Cardiac muscle cell (in vitro differentiated cells and primary cell): ENCODE measurements at places on chromosomes 2 and 18. TPM values are rescaled to one million over a fixed set of nuclear protein-coding genes. Genes with fewer than 3 reads are reported as not detected.

The LAPTM4A gene
- total RNA-seq, result 114 and 119 TPM in 2 replicates

DNA sequence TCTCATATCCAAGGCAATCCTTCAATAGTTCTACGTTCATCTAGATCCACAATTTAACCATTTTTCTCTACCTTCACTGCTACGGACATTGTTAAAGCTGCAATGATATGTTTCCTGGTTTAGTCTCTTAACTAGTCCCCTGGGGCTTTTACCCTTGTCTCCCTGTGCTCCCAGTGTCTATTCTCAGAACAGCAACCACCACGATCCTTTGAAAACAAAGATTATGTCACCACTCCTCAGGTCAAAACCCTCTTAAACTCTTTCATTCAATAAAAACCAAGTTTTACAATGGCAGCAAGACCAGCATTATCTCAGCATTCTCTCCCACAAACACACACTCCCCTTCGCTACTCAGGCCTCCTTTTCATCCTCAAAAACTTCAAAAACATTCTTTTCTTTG, 298.2 kb upstream of the CHST9 start:
- DNase-seq, result no peak
- H3K36me3 ChIP-seq, result no peaks in the 10 kb centered on the region
- H3K27me3 ChIP-seq, result no peaks in the 10 kb centered on the region

The CDH7 gene
- 0.32 and 0.74 TPM in 2 replicates for total RNA-seq

The SCG2 gene
- 0.07 TPM in 1 of 2 replicates, not detected in the other for total RNA-seq

The CD302 gene
- total RNA-seq, result 0.07 and 0.42 TPM in 2 replicates

DNA sequence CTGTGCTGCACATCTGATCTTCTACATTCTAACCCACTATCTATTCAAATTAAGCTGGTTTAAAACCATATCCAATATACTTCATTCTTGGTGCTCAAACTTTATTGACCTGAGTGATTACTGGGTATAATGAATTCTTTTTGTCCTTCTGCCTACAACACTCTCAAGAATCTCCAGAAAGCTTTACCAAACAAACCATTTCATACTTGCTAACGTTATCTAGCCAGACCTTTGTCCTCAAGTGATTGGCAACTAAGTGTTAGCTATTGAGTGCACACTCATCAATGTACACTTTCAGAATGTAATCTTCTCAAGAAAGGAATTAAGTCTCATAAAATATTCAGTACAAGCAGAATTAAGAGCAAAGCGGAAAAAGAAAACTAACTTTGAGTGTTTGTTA, 1.4 kb downstream of the SUCLG1 start:
- H3K27me3 ChIP-seq, result no peaks in the 10 kb centered on the region
- peaks cover 7% of the 10 kb centered on the region for H3K4me1 ChIP-seq
- H3K27ac ChIP-seq, result no peak overlapping the region
- no peak for DNase-seq

DNA sequence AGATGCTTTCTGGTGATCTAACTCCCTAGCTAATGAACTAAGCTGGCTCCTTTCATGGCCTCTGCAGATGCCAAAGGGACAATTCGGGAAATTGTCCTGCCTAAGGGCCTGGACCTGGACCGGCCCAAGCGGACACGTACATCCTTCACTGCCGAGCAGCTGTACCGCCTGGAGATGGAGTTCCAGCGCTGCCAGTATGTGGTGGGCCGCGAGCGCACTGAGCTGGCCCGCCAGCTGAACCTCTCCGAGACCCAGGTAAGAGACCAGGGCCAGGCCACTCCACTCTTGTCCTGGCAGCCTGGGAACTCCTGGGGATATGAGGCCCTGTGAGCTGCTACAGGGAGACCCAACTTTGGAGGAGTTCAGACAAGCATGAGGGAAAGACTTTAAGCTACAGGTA, 14.7 kb upstream of the ATP6V1B1 start:
- no peak overlapping the region for H3K27ac ChIP-seq
- H3K36me3 ChIP-seq, result no peaks in the 10 kb centered on the region
- H3K4me1 ChIP-seq, result no peaks in the 10 kb centered on the region
- H3K27me3 ChIP-seq, result peaks cover 23% of the 10 kb centered on the region
- DNase-seq, result no peak
- no peak overlapping the region for H3K4me3 ChIP-seq

The AGXT gene
- 0.06 and 0.67 TPM in 2 replicates for total RNA-seq

The C2orf72 gene
- total RNA-seq, result 4.2 and 5.4 TPM in 2 replicates

DNA sequence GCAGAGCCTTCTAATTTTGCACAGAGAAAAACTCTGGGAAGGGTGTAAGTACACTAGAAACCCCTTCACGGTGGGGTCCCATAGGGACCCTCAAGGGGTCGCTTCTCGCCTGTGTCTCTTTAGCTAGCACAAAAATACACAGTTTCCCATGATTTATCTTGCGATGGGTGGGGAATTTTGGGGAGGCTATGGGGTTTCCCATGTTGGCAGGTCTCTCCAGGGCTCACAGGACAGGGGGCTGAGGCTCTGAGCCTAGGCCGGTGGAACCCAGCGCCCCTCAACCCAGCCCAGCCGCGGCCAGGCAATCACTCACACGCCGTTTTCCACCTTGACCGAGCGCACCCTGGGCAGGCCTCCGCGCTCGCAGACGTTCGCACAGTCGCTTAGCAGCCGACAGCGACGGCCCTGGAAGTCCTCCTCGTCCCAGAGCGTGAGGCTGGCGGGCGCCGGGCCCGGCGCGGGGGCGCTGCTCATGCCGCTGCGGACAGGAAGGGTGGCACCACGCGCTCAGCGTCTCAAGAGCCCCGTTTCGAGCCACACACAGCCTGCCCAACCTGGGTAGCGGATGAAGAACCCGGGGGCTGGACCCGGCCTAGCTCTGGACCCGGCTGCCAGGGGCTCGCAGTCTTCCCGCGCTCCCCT, 398 bp downstream of the CRYBA2 start:
- H3K4me1 ChIP-seq, result peaks cover 4% of the 10 kb centered on the region
- H3K27me3 ChIP-seq, result peaks cover 93% of the 10 kb centered on the region
- no peak overlapping the region for H3K27ac ChIP-seq
- H3K36me3 ChIP-seq, result no peaks in the 10 kb centered on the region
- no peak for DNase-seq

- H3K27ac ChIP-seq, result no peak overlapping the region
- H3K4me1 ChIP-seq, result no peaks in the 10 kb centered on the region
- H3K4me3 ChIP-seq, result no peak overlapping the region
- H3K36me3 ChIP-seq, result no peaks in the 10 kb centered on the region
- no peaks in the 10 kb centered on the region for H3K27me3 ChIP-seq
Observed at GRCh38 chr2:151337643-151338042, 19.7 kb upstream of the TNFAIP6 start.

The LYG1 gene
- 1.6 TPM in 2 replicates for total RNA-seq

DNA sequence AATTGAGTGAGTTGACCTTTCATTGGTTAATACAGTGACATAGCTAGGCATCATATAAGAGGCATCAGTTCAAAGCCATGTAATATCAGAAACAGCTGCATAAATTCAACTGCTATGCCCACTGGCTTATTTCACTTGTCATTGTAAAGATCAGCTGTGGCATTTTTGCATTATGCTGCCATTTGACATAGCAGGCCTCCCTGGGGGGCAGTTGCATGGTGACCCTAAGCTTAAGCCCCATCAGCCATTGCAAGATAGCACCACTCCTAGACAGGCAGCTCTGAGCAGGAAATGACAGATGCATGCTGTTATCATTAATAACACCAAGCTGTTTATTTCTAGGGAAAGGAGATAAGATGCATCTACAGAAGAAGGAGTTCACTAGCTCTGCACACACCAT, 233.4 kb upstream of the CNTNAP5 start:
- H3K27ac ChIP-seq, result no peak overlapping the region
- H3K4me3 ChIP-seq, result no peak overlapping the region
- H3K4me1 ChIP-seq, result no peaks in the 10 kb centered on the region
- H3K27me3 ChIP-seq, result no peaks in the 10 kb centered on the region

GRCh38 chr18:48928787-48929186, 22.0 kb downstream of the SMAD7 start:
- no peaks in the 10 kb centered on the region for H3K36me3 ChIP-seq
- no peak for DNase-seq
- no peak overlapping the region for H3K4me3 ChIP-seq
- H3K27me3 ChIP-seq, result no peaks in the 10 kb centered on the region

DNA sequence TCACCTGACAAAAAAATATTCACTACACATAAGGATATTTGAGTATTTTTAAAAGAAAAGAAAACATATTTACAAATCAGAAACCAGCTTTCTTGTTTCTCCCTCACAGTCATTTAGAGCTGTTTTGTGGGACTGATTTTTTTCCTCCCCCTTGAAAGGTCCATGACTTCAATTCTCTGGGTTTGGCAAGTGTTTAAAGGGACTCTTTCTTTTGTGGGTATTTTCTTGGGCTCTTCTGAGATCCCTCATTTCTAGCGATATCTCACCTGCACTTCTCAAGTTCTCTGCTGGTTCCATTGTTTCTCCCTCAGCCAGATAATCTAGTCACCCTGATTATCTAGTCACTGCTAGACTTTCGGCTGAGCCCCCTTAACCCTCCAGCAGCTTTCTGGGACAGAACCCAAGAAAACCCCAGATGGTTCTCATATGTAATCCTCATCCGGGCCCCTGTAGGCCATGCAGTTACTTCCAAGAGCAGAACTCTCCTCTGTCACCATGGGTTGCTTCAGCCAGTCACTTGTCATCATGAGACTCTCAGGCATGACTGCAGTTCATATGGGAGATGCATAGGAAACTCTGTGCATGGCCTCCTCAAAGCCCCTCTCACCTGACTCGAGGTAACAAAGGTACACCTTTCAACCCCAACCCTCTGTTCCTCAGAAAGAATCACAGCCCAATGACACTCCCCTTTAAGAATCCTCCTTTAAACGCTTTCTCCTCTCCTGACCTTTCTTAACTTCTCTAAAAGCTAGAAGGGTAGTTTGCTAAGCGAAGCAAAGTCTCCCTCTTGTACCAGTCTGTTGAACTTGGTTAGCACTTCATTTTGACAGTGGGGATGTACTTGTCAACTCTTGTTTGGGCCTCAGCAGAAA, 36.7 kb upstream of the ITGA4 start:
- no peak overlapping the region for H3K4me3 ChIP-seq
- H3K27me3 ChIP-seq, result no peaks in the 10 kb centered on the region
- DNase-seq, result no peak

- peak; percentile 75 for DNase-seq
- no peak within 1 kb of the TSS for H3K4me3 ChIP-seq
- no peak within 1 kb of the TSS for H3K27ac ChIP-seq
- peaks cover 16% of the 10 kb centered on the region for H3K27me3 ChIP-seq
- H3K4me1 ChIP-seq, result no peaks in the 10 kb centered on the region
Observed at GRCh38 chr2:96138179-96139145, at the start of gene ASTL. ASTL (minus strand) TSS chr2:96138502; CDS start chr2:96138436, 66 bp downstream.

DNA sequence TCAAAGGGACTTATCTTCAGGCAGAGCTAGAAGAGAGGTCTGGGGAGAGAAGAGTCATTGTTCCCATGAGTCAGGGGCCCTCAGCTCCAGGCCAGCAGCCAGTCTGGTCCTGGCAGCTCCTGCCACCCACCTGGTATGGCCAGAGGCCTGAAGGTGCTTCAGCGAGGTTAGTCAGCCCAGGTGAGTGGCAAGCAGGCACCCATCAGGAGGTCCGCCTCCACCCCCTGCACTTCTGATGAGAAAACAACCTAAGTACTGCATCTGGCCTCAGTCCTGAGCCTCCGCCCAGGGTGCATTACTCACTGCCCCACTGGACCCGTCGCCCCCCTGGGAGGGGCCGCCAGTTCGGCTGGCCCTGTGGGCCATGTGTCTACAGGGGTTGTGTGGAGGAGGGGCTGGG, 130.2 kb downstream of the INHBB start:
- no peaks in the 10 kb centered on the region for H3K36me3 ChIP-seq
- H3K27me3 ChIP-seq, result peaks cover 3% of the 10 kb centered on the region
- no peaks in the 10 kb centered on the region for H3K4me1 ChIP-seq
- no peak overlapping the region for H3K4me3 ChIP-seq

DNA sequence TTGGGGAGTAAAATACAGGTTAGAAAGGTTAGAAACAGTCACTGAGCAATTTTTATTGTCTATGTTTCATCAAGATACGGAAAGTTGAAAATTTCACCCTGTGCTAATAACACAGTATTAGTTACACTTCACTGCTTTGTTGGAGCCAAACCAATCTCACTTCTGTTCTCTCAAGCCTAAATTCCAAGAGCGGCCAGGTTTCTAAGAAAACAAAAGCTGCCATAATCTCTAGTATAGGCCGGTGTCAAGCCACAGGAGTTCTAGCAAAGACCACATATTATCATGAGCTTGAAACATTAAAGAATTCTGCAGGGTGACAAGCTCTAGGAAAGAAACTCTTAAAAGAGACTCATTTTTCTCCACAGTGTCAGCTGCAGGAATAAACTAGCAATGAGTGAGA, 128.7 kb downstream of the TXNL1 start:
- no peaks in the 10 kb centered on the region for H3K36me3 ChIP-seq
- no peak overlapping the region for H3K27ac ChIP-seq
- no peak for DNase-seq
- no peaks in the 10 kb centered on the region for H3K27me3 ChIP-seq
- no peak overlapping the region for H3K4me3 ChIP-seq
- H3K4me1 ChIP-seq, result no peaks in the 10 kb centered on the region

The SP5 gene
- total RNA-seq, result 0.69 and 2.0 TPM in 2 replicates

- no peak for DNase-seq
- H3K36me3 ChIP-seq, result no peaks in the 10 kb centered on the region
- no peak overlapping the region for H3K27ac ChIP-seq
- H3K4me1 ChIP-seq, result peaks cover 22% of the 10 kb centered on the region
- no peak overlapping the region for H3K4me3 ChIP-seq
- H3K27me3 ChIP-seq, result no peaks in the 10 kb centered on the region
Observed at GRCh38 chr18:60331890-60332289, 40.7 kb downstream of the MC4R start.

- peak; percentile 62 for DNase-seq
- H3K4me3 ChIP-seq, result no peak overlapping the region
- no peaks in the 10 kb centered on the region for H3K36me3 ChIP-seq
- no peak overlapping the region for H3K27ac ChIP-seq
- no peaks in the 10 kb centered on the region for H3K4me1 ChIP-seq
Observed at GRCh38 chr2:16487686-16488085, 177.9 kb downstream of the CYRIA start.

The LIMS3 gene
- total RNA-seq, result 1.2 and 4.3 TPM in 2 replicates

The CCDC88A gene
- total RNA-seq, result 22.1 and 64.1 TPM in 2 replicates

- H3K4me1 ChIP-seq, result peaks cover 6% of the 10 kb centered on the region
- no peaks in the 10 kb centered on the region for H3K27me3 ChIP-seq
- H3K4me3 ChIP-seq, result no peak overlapping the region
- no peak overlapping the region for H3K27ac ChIP-seq
- no peak for DNase-seq
Observed at GRCh38 chr2:219425238-219426067, 7.3 kb downstream of the DES start.

DNA sequence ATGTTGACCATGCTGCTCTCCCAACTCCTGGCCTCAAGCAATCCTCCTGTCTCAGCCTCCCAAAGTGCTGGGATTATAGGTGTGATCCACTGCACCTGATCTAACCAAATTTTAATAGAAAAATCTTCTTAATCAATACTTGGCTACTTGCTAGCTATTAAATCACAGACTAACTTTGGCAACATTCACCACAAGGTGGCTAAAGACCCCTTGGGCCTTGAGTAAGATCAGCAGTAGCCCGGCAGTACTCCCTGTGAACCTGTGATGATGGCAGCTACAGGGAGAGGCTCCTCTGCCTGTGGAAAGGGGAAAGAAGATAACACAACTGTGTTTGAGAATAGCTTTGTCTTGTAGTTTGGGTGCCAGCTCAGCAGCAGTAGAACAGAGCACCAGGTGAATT, 102.9 kb downstream of the SLC39A10 start:
- no peaks in the 10 kb centered on the region for H3K36me3 ChIP-seq
- no peak overlapping the region for H3K4me3 ChIP-seq
- no peaks in the 10 kb centered on the region for H3K4me1 ChIP-seq
- no peak overlapping the region for H3K27ac ChIP-seq
- DNase-seq, result no peak

The KCNG2 gene
- not detected in 2 replicates for total RNA-seq

The C1QL2 gene
- total RNA-seq, result 0.18 and 0.30 TPM in 2 replicates
